ENCODE measurements at places on chromosomes 1 and 21.

DNA sequence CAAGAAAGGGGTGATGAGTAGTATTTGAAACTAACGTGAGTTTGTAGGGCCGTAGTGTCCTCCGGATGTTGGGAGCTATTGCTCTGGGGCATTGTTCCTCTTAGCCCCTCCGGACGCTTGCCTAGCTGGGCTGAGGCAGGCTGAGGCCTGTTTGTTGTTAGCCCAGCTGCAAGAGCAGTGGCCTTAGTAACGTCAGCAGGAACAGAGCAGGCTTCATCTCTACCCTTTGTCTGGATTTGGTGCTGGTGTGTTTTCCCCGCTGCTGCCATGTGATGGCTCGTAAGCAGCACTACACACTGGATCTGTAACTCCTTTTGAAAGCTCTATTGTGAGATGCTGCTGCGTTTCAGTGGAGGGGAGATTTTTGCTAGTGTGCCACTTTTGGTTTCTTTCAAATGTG, 57.6 kb downstream of the DNM3 start:
- DNase-seq = peak; percentile 85

- DNase-seq = no peak
These were observed 27.9 kb downstream of the TNFRSF1B start for GRCh38 chr1:12194666-12195216.

DNA sequence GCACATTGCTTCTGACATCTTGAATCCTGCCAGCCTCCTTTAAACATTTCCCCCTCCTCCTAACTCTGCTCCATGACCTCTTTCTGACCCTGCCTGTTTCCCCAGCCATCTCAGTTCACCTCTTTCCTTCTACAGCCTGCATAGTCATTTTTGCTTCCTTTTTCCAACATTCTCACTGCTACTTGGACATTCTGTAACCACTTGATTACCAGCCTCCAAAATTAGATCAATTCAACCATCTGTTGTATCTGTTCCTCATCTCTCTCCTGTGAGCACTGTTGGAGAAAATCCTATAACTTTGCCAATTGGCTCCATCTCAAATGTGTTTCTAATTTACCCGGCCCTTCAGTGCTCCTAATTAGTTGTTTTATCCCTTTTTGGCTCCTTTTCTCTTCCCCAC, 27.5 kb upstream of the GPR88 start:
- no peak for DNase-seq

GRCh38 chr1:1345384-1345783, 3.8 kb downstream of the DVL1 start:
- DNase-seq = no peak

DNA sequence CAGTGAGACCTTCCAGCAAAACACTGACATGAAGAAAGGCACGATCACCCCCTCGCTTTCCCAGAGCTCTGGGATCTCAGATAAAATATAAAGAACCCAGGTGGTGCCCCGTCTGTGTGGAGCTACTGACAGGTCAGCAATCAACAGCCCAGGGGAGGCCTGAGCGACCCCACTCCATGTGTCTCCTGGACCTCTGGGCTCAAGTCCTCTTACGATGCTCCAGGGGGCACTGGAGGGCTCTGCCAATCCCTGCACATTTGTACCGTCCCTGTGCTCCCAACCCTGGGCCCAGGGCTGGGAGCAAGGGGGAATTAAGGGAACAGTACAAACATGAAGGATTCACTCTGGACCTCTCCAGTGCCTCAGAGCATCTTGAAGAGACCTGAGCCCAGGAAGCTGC, 12.5 kb downstream of the S100A7A start:
- no peak for DNase-seq
